ENCODE measurements at places on chromosomes 4 and X.

DNA sequence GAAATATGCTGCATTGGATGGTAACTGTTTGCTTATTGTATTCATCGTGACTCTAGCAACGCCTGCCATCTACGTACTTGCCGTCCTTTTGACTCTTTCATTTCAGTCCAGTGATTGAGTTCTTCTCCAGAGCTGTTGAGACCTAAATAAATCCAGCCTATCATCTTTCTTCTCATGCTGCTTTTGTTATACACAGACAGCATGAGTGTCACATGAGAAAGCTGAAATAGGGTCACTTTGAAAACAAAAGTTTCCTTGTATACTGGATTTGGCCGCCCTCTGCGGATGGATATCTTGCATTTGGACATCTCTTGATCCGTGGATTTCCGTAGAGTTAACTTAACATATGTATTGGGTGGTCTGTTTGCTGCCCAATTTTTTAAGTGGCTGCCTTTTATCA lies 67.2 kb downstream of the TMPRSS11F start:
- no peak for DNase-seq

DNA sequence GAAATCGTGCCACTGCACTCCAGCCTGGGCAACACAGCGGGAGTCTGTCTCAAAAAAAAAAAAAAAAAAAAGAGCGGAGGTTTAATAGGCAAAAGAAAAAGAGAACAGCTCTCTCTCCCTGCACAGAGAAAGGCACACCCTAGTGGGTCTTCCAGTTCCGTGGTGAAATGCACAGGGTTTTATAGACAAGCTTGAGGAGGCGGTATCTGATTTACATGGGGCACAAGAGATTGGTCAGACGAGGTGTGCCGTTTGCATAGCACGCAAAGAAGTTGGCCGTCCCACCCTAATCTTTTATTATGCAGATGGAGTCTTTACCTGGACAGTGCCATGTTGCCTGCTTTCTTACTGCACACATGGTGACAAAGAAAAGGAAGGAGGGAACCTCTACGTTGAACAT lies 33.5 kb upstream of the REST start:
- no peak for DNase-seq

- no peak for DNase-seq
Observed at GRCh38 chr4:182225257-182225852, 17.8 kb upstream of the TENM3 start.

DNA sequence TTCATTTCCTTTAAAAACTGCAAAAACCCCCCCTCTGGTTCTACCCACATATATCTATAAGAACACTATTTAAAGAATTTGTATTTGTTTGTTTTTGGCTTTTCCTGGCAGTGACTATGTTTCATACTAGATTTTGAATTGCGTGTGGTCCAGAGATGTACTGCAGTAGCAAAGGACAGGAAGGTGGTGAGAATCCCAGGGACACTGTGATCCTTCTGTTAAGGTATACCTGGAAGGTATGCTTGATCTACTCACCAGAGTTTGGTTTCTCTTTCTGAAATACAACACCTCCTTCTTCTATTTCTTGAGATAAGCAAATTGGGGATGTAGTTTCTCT lies 129.6 kb upstream of the RASGEF1B start:
- no peak for DNase-seq

DNA sequence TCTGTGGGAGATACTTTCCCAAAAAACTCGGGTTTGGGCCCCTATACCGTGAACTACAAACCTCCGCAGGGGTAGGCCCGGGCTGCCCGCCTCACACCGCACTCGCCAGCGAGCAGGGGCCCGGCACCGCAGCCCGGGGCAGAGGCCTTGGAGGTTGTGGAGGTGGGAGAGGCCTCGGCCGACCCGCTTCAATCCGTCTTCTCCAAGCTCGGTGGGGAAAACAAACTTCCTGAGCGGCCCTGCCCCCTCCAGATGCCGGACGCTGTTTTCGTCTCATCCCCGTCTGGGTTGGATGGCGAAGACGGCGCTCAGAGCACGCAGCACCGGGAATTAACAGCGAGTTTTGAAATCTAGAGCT lies 442 bp upstream of the MCUB start:
- DNase-seq, result no peak

GRCh38 chr4:106629268-106629625 lies 260.7 kb upstream of the GIMD1 start:
- no peak for DNase-seq

DNA sequence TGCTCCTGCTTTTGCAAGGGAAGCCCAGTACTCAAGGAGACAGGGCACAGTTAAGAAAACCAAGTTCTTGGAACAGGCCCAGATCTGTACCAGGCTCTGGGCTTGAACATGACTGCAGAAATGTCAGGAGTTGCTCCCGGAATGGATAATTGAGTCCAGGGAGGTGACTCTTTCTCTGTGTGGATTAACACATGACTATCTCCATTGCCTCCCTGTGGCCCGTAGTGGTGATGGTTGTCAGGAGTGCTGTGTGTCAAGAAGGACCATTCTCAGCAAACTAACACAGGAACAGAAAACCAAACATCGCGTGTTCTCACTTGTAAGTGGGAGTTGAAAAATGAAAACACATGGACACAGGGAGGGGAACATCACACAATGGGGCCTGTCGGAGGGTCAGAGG lies 39.9 kb downstream of the CCKAR start:
- DNase-seq, result no peak

GRCh38 chr4:176453658-176454057 lies 133.9 kb downstream of the SPCS3 start:
- no peak for DNase-seq

- no peak for DNase-seq
Observed at GRCh38 chr4:177393236-177393635, 49.0 kb downstream of the AGA start.

DNA sequence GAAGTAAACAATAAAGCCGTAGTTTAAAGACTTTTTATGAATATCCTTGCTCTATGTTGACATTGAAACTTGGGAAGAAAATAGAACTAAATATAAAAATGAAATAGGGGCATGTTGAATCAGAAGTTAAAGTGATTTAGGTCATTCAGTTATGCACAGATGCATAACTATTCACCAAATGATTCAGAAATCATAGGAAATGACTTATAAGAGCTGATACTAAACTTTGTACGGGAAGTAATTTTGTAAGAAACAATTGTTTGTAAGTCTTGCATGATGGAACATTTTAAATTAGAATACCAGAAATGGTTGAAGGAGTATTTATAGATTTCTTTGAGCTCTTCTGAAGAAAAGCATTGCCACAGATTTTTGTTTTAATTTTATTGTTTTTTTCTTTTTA lies 246.5 kb downstream of the CPE start:
- DNase-seq, result no peak

DNA sequence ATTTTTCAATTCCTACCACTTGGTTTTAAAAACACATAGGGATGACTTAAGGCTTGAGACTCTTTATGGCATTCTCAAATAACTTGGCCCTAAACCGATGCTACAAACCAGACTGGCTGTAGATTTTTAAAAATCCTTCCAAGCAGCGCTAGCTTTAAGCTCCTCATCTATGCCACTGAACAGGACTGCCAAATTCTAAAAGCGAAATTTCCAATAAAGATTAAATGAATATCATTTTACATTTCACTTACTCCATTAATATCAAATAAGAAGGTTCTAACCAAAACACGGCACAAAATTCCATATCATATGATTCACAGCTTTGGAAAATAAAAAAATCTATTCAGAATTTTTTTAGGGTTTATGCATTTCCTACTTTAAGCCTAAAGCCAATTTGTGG lies 134.2 kb downstream of the FANCB start:
- no peak for DNase-seq

- no peak for DNase-seq
Observed at GRCh38 chrX:104935581-104935980, 284.9 kb downstream of the TEX13A start.

All from mammary epithelial cell (primary cell).